ENCODE measurements at places on chromosomes 1 and 21.
A peak's percentile ranks its signal among the peaks of the same experiment; 100 is the strongest.

DNA sequence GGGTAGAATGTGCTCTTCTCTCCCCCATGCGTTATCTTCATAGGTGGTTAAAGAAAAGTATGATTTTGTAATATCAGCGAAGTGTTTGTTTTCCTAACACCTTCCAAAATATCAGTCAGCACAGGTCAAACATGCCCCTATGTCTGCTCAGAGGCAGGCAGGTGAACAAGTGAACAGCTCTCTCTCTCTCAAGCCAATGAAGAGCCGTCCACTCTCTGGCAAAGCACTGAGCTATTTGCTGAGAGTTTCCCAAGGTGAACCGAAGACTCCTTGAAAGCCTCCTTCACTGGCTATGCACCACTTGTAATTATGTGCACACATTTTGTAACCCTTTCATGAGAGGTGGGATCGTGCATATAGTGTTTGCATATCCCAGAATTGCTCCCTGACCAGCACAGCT is 47.7 kb downstream of the ST6GALNAC3 start:
- DNase-seq, result no peak

- DNase-seq, result no peak
These were observed 19.9 kb downstream of the REG4 start for GRCh38 chr1:119791377-119791776.

DNA sequence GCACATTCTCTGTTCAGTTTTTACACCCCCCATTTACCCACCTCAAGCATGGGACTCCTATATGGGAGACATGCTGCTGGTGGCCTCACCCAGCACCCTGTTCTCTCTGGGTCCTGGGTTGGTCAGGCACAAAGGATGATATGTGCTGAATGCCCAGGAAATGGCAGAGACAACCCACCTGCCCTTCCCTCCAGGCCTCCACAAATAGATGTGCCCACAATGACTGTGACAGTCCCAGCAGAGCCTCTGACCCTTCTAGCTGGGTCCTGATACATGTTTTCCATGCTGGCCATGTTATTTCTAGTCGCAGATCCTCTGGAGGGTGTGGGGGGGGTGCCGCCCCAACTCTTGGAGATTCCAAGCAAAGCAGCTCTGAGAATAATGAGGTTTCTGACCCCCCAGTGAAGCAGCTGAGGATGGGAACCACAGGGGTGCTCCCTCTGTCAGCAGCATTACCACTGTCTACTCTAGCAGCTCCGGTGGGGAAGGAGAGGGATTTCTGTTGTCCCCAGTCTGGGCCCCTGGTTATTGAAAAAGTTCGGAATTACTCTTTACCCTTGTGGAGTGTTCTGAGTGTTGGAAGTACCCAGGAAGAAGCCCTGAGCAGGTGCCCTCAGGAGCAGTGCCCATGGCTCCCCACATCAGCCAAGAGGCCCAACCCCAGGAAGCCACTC is 1.2 kb upstream of the CCDC28B start:
- DNase-seq, result no peak

GRCh38 chr1:34213956-34214355 is 37.2 kb downstream of the C1orf94 start:
- no peak for DNase-seq

GRCh38 chr1:153774780-153775457 is at the start of gene SLC27A3:
SLC27A3 (plus strand) TSS chr1:153775407; CDS start chr1:153775498, 91 bp downstream.
- peak; percentile 25 for DNase-seq

DNA sequence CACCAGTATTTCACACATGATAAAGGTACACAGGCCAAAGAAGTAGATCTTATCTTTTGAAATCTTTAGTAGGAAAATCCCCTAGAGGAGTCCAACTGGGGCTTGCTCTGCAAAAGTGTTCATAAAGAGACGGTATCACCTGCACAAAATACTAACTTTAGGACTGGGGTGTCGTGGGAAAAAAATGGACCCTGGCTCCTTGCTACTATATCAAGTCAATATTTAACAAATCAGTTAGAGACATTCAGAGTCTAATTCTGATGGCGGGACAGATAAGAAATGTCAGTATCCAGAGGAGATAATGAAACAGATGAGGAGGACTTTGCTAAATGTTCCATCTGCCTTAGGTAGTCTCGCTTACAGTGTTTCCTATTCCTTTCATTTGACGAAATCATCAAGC is 25.6 kb upstream of the CNN3 start:
- no peak for DNase-seq

- no peak for DNase-seq
These were observed 249.3 kb downstream of the TNR start for GRCh38 chr1:175494011-175494554.

GRCh38 chr1:191541758-191542157 is 616.5 kb upstream of the RGS18 start:
- no peak for DNase-seq

GRCh38 chr1:27525296-27526272 is 35.6 kb upstream of the WASF2 start:
- peak; percentile 50 for DNase-seq

DNA sequence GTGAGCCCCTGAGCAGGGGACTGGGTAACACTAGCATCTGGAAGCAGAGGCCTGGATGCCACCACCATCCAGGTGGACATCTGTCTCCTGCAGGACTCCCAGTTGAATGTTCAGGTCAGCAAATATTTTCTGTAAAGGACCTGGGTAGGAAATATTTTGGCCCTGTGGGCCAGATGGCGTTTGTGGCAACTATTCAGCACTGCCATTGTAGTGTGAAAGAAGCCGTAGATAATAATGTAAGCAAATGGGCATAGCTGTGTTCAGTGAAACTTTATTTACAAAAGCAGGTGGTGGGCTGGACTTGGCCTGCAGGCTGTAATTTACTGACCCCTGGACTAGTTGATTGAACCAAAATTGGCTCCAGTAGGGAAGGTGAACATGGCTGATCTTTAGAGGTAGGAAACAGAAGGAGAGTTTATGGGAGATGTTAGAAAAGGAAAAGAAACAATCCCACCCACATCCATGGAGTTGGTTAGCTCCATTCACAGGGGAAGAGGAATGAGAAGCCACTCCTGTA is 20.0 kb upstream of the CD101 start:
- DNase-seq, result no peak

- DNase-seq, result no peak
These were observed 41.9 kb downstream of the WNT9A start for GRCh38 chr1:227905573-227906487.

DNA sequence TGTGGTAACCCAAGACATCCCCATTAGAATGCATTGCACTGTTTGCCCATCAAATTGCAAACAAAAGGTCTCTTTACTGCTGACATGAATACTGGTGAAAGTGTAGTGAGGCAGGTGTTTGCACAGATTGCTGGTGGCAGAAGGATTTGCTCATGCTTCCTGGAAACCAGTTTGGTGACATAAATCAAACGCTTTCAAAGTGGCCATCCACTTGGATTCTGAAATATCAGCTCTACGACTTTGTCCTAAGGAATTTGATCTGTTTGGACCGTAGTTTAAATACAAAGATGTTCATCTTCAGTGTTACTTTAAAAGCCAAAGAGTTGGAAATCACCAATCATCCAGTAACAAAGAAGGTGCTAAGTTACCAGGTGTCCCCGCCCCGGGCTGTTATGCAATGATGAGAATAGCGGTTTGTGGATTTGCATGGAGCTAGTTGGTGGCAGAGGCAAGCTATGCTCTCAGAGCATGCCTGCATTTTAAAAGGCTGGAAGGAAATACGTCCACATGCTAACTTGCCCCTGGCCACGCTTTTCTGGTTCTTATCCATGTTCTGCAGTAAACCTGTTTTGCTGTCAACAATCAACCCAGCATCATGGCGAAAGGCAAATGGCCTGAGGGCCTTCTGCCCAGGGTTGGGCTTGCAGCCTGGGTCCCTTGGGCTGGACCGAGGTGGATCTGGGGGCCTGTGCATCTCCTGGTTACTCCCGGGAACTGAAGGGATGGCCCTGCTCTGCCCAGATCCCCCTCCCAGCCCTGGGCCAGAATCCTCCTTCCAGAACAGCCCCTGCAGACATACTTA is 49.2 kb downstream of the UMODL1 start:
- DNase-seq, result no peak

DNA sequence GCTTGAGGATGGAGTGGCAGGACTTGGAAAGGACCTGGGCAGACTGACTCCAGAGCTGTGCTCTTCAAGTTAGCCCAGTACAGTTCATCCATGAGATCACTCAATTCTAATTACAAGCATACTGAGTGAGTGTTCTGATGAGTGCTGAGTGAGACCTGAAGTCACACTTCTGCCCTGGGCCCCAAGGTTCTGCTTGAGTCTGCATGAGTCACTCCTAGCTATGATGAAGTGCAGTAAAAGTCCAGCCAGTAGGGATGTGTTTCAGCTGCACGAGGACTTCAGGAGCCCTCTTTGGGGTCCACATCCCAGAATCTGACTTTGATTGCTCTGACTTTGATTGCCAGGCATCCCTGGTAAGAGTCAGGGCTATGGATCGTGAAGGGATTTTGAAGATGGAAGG is 35.8 kb downstream of the PLEKHA6 start:
- DNase-seq, result peak; percentile 7

DNA sequence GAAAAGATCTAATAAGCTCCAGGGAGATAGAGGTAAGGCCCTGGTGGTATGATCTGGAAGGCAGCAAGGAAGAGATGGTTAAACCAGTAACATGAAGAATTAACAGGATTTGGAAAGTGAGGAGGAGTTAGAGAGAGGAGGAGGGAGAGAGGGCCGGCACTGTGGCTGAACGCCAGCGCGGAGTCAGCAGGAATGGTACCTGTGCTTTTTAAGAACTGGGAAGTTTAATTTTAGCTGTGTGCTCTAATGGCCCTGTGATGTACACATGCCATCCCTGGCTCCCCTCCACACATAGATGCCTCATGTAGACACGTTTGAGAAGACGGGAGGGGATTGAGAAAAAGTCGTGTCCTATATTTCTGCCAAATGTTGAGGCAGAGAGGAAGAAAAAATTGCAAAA is 13.8 kb upstream of the AVPR1B start:
- no peak for DNase-seq

DNA sequence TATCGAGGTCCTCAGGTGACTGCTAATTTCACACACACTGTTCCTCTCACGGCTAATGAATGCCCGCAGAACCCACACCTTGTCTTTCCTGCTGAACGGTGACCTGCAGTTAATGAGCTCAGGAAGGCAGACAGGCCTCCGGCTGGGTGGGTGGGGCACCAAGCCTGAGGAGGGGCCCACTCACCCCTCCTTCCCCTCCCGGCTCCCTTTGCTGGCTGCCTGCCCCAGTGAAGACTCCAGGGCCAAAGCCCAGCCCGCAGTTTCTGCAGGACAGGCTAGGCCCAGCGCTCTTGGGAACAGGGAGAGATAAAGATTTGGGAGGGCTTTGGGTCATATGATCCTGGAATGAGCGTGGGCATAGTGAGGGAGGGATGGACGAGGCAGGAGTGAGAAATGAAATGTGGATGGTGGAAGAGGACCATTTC is 26.4 kb downstream of the FOXO6 start:
- no peak for DNase-seq

- DNase-seq, result no peak
These were observed 298.7 kb upstream of the USP25 start for GRCh38 chr21:15431053-15431452.

- no peak for DNase-seq
These were observed 150.7 kb downstream of the DSCAM start for GRCh38 chr21:40696246-40696645.

DNA sequence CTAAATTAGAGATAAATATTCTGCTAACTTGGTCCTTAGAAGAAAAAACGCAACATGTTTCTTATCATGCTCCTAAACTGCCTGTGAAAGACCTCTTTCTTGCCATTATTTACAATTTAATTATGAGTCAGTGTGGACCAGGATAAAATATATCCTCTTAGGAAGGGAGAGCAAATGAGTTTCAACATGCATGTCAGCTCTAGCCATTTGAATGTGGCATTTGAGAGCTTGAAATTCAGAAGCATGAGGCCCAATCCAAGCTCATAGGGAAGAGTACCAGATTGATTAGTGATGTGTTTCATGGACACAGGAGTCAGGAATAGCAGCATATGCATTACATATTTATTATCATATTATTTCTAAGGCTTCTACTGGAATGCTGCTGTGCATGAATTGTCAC is 39.3 kb downstream of the TBX15 start:
- no peak for DNase-seq

- DNase-seq, result no peak
These were observed 134.2 kb downstream of the SYT2 start for GRCh38 chr1:202575918-202576653.

GRCh38 chr1:31739346-31739745 is 24.8 kb downstream of the ADGRB2 start:
- DNase-seq, result peak; percentile 42

DNA sequence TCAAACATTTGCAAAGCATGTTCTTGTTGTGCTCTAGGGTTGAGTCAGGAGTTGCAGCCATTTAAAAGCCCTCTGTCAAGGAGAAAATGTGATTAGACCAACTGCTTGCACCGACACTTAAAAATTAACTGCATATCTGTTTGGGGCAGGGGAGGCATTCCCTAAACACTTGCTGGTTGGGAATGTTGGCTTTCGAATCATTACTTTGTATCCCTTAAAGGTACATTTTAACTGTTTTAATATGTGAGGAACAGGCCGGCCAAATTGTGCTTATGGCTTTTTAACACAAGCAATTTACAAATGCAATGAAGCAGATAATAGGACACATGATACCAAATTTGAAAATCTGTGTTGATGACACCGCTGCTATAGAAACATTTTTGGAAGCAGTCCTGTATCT is 159.1 kb downstream of the LHX8 start:
- DNase-seq, result no peak

- no peak for DNase-seq
These were observed 57.0 kb downstream of the MDM4 start for GRCh38 chr1:204572923-204573922.

GRCh38 chr1:178502856-178503255 is 6.1 kb upstream of the CLEC20A start:
- no peak for DNase-seq

DNA sequence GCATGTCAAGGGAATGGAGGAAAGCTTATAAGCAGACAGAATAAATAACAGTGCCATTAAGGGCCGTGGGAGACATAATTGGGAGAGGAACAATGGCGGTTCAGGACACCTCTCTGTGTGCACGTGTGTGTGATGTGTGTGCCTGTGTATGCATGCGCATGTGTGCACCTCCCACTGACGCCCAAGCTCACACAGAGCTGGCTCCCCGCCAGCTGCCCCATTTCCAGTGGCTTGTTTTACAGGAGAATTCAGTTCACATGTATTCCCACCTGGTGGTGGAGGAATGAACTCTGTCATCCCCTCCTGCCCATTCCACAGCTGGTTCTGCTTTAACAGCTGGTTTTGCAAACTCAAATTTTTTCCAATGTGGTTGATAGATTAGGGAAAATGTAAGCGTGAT is 262.2 kb downstream of the AJAP1 start:
- no peak for DNase-seq

- DNase-seq, result no peak
These were observed 148.2 kb upstream of the C21orf91 start for GRCh38 chr21:17967319-17967718.

All from stimulated activated CD4-positive, alpha-beta T cell treated with anti-CD3 and anti-CD28 coated beads, Interleukin-12 subunit alpha, Interleukin-12 subunit beta, amount 100 ng/mL, for 4 hours (primary cell).